NCI-H82 (cell line): ENCODE measurements at places on chromosomes 1 and 21.

GRCh38 chr1:27296773-27297291 is 25.1 kb upstream of the TMEM222 start:
- peak; percentile 76 for DNase-seq

- no peak for DNase-seq
Measured at GRCh38 chr1:2554621-2555387, 1.4 kb upstream of the TNFRSF14 start.

DNA sequence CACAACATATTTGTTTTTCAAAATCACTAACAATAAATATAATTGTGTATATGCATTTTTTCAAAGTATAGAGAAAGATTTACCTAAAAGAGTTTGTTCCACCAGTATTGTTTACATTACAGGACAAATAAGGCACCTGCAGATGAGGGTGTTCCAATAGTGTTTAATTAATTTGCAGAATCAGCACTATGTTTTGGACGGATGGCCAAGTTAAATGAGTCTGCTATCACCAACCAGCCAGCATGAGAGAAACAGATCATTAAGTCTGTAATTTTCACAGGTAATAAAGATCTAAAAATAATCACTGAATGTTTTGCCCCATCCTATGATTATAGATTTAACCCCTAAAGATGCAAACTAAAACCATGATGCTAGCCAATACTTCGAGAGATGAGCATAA is 2247.0 kb downstream of the NCAM2 start:
- DNase-seq = no peak

DNA sequence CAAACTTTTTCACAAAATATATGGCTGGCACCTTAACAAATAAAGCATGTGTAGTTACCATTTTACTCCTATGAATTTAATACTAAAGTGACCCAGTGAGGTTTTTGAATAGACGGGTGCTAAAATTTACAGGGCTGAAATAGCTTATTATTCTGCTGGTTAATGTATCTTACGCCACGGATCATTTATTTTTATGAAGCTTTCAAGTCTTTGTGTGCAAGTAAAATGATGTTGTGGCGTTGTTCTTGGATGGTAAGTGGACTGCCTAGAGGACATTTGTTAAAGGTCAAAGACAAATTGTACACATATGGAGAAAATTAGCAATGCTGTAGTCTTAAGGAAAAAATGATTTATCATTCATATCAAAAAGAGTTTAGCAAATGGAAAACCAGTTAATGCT is 22.8 kb downstream of the INSL5 start:
- DNase-seq = no peak

DNA sequence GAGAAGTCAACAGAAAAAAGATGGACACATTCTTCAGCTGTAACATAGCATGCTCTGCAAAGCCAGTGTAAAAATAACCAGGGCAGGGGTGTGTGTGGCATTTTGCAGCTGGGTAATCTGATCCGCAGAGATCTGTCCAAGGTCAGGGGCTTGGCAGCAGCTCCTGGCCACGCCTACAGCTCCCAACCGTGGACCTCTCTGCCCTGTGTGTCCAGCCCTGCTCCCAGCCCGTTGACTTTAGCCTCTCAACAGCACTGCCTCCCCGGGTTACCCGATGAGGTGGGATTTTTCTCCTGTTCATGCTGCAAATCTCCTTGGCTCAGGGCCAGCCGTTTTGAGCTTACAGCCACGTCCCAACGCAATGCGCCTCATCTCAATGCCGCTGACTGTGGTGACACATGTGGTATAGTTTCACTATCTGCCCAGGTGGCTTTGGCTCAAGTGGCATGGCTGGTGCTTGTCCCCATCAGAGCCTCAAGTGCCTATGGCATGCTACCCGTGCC is 68.1 kb downstream of the VWA5B1 start:
- peak; percentile 88 for DNase-seq

- no peak for DNase-seq
Measured at GRCh38 chr1:9233241-9233941, 1.2 kb upstream of the H6PD start.

DNA sequence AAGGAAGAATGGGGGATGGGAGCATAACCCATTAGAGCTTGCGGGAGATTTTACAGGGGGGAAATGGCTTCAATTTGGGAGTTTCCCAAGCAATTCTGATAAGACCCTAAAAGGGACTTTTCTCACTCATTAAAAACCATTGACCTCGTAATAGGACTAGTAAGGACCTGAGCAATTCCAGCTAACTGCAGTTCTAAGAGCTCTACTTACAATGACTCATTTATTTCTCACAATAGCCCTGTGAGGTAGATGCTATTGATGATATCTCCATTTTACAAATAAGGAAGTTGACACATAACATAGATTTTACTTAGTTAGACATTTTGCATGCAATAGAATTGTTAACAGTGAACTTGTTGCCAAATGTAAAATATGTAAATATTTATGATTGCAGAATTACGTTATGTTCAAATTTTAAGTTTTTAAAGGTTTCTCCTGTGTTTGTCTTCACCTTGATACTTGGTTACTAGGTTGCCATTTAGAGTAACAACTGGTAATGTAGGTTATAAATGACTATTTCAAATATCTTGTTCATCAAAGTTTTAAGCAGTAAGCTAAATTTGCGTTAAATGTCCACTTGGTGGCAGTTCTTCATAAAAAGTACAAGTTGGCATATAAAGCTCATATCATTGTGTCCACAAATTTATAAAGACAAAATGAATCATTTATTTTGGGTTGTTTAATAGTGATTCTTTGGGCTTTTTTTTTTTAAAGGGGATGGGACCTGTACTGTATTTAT is 182.0 kb downstream of the PLA2G4A start:
- no peak for DNase-seq

GRCh38 chr1:27391511-27392095 is 819 bp upstream of the GPR3 start:
- peak; percentile 56 for DNase-seq
